Activated CD4-positive, alpha-beta T cell treated with anti-CD3 and anti-CD28 coated beads for 48 hours (primary cell): ENCODE measurements at places on chromosomes 2 and 18.

GRCh38 chr2:222545823-222546795 is 109.8 kb downstream of the FARSB start:
- no peak for DNase-seq

DNA sequence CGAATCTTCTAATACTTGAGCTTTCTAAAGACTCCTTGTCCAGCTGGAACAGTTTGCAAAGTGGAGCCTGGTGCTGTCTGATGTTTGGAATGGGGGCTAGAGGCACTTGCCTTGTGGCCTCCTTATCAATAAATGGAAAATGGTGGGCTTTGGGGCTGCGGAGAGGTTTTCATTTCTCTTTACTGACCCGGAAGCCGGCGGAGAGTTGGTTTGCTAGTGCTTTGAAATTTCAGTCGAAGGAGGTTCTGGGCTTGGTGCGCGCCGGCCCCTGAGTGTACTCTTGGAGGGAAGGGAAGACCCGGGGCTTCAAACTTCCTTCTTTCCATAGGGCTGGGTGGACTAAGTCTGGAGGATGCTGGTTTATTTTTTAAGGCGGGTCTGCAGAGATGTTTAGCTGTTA is 714 bp downstream of the RPIA start:
- peak; percentile 49 for DNase-seq

DNA sequence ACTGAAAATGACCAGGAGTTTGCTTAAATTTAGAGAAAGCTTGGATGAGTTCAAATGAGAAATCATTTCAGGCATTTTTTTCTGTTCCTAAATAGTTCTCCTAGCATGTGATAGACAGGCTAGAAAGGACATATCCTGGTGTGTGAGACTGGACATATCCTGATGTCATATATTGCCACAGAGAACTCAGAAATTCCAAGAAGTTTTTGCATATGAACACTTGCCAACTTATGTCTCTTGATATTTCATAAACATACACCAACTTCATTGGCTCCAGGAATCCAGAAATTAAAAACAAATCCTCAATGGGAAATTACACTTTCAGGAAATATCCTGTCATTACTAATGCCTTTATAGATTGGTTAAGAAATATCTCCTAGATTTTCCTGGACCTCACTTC is 2.9 kb upstream of the SERPINB4 start:
- no peak for DNase-seq

- no peak for DNase-seq
Measured at GRCh38 chr18:33616556-33616955, 38.5 kb downstream of the ASXL3 start.

DNA sequence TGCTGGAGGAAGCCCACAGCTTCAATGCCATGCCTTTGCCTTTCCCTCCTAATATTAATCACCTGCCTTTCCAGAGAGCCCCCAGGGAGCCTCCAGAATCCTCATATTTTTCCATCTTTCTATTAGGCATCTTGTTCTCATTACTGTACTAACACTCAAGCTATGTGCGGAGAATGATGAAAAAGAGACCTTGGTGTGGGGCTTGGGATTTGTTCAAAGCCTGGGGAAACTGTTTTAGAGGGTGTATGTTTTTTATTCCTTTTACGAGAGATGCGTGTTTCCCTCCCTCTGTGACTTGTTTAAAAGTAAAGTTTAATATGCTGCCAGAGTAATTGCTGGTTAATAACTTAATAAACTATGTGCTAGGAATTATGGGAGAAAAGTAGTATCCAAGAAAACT is 102.4 kb upstream of the ZFP36L2 start:
- no peak for DNase-seq

DNA sequence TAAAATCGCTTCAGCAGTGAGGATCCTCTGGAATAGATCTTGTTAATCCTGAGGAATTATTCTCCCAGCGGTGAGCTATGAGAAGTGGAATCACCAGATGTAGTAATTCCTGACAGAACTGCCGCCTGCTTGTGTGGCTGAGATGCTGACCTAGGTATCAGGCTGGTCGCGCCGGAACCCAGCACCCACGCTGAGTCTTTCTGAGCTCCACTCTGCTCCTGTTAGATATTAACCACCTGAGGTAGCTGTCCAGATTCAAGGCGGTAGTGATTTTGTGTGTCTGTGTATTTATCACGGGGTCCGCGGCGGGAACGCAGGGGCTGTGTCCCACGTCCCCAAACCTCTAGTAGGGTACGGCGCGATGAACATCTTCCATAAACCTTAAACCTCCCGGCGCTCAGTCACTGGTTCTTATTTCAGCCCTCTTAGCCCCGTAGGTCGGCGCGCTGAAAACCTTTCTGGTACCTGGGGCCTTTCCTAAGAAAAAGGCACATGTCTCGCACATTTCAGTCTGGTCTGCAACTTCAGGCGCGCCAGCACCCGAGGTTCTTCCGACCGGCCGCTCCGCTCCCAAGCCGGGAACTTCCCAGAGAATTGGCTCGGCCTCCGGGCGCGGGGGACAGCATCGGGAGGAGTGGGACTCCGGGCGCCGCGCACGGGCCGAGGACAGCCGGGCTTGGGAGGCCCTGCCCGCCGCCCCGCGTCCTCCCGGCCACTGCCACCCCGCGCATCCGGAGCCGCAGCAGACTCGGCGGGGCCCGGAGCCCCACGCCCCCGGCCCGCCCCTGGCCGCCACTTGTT is 542 bp upstream of the CNNM3 start:
- peak; percentile 43 for DNase-seq

DNA sequence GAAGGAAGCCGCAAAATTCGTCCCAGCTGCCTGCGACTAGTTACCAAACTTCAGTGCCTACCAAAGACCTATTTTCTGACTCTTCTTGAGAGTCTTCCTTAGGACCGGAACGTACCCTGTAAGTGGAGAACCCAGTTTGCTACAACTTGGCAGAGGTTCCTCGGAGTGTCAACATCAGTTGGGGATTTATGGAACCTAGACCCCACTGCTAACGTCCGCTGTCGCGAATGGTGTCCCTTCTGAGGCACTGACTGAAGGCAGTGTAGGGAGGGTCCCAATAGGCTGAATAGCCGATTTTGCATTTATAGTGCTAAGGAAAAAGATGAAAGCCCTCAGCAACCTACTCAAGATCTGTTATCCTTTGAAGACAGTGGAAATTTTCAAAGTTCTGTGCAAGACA is 568 bp upstream of the STK17B start:
- DNase-seq: no peak

DNA sequence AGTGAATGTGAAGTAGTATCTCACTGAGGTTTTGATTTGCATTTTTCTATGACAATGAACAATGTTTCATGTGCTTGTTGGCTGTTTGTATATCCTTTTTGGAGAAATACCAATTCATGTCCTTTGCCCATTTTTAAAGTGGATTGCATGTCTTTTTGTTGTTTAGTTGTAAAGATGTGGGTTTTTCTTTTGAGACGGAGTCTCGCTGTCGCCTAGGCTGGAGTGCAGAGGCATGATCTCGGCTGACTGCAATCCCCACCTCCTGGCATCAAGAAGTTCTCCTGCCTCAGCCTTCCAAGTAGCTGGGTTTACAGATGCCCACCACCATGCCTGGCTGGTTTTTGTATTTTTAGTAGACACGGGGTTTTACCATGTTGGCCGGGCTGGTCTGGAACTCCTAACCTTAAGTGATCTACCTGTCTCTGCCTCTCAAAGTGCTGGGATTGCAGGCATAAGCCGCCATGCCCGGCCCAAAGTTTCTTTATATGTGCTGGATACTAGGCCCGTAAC is 236.7 kb downstream of the MYCN start:
- no peak for DNase-seq

DNA sequence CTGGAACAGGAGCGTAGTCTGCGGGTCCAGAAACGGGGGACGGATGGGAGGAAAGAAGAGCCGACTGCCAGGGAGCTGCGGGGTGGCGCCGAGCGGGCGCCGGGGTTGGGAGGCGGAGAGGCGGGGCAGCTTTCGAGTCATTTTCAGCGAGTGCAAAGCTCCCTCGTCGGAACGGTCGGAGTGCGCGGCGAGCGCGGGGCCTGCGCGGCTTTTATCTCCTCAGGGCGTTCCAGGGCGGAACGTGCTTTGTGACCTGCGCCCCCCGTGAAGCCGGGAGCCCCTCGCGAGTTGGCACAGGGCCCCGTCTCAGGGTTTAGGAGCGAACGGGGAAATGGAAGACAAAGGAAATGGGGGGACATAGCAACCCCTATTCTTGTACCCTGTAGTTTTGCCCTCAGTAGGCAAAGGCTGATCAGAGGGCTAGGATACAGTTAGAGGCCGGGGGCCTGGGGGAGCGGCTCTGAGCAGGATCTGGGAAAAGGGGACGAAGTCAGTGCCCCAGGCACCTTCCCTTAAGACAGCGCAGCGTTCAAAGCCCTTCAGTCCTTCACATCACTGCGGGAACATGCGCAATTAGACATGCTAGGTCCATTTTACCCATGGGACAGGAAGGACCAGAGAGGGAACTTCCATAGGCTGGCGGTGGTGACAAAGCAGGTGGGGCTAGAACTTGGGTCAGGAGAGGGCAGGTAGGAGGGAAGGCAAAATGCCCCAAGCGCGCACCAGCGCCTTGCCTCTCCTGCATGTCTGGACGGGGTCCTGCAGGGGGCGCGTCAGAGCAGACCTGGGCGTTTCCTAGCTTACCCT is 60.1 kb upstream of the IL1RL1 start:
- peak; percentile 84 for DNase-seq

DNA sequence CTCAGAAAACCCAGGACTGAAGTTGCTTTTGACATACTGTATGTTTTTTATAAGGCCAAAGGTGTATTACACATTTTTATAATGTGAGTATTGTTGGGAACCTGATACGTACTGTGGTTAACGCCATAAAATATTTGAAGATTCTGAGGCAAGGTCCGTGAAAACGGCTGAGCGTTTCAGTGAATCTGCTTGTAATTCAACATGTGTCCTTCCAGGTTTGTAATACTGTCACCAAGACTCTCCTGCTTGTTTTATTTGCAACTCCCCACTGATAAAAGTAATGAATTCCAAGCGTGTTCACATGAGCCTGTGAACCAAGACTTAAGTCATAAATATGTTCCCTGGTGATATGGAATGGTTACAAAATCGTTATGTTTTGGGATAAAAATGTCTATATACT is 23.9 kb upstream of the FRZB start:
- no peak for DNase-seq

GRCh38 chr2:71831193-71831577 is 316.5 kb downstream of the CYP26B1 start:
- no peak for DNase-seq

- DNase-seq: no peak
Measured at GRCh38 chr18:65906621-65907034, 155.8 kb downstream of the CDH7 start.

DNA sequence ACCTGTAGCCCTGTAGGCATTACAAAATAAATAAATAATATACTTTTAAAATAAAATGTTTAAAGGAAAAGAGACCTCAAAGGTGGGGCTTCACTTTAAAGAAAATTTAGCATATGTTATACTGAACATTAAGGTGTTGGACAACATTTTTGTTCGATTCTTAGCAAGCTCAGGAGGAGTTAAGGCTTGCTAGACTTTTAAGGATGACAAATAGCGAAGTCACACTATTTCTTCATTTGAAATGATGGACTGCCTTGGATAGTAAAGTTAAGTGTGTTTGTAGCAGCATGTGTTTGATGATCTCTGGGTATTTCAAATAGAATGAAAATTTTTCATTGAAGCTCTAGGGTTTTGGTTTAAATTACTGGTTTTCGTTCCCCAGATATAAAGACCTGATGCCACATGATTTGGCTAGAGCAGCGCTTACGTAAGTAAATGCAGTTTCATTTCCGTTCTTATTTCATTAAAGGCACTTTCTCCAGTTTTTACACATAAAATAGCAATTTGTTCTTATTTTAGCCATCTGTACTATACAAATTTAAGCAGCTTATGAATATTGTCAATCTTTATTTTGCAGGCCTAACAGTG is 24.9 kb downstream of the HADHB start:
- no peak for DNase-seq

DNA sequence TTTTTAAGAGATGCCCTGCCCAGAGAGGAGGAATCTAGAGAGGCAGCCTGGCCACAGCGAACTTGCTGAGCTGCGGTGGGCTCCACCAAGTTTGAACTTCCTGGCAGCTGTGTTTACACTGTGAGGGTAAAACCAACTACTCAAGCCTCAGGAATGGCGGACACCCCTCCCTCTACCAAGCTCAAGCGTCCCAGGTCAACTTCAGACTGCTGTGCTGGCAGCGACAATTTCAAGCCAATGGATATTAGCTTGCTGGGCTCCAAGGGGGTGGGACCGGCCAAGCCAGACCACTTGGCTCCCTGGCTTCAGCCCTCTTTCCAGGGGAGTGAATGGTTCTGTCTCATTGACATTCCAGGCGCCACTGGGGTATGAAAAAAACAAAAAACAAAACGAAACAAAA is 289.4 kb downstream of the KCNS3 start:
- no peak for DNase-seq

- no peak for DNase-seq
Measured at GRCh38 chr2:62142054-62142453, 53.9 kb upstream of the B3GNT2 start.

DNA sequence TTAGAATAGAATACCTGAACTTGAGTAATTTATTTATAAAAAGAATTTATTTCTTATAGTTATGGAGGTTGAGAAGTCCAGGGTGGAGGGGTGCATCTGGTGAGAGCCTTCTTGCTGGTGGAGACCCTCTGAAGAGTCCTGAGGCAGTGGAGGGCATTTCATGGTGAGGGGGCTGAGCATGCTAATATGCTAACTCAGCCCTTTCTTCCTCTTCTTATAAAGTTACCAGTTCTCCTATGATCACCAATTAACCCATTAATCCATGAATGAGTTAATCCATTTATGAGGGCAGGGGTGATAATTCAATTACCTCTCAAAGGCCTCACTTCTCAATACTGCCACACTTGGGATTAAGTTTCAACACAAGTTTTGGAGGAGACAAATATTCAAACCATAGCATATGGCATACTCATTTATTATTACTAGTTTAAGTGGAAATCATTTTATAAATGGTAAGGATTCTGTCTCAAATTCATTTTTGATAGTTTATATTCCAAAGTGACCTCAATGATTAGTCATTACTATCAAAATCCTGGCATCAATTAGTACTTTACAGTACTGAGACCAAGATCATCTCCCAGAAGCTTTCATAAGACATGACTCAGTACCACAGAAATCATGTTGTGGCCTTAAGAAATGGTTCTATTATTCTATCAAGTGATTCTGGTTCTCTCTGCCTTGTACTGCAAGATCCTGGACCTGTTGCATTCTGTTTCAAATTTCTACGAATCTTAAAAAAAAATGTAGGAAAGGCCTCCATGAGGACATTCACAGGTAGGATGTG is 5.5 kb downstream of the ZNF396 start:
- DNase-seq: no peak

GRCh38 chr2:134718817-134719814 is at the start of gene TMEM163:
TSS of gene TMEM163 (minus strand) at chr2:134719000.
- peak; percentile 21 for DNase-seq

DNA sequence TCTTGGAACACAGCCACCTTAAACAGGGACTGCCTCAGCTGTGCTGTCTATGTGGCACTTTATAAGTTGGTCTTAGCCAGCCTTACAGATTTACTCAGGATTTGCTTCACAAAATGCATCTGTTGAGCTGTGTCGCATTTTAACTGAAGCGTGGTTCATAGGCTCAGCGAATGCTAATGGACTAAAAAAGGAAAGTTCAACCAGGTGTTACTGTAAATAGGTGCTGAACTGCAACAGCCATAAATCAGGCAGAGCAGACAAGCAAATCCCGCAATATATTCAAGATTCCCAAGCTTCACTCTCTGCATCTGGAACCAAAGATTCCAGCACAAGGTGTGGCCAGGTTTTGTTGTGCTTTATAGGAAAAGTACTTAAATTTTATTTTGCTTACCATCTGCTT is 130.0 kb downstream of the EPHA4 start:
- DNase-seq: no peak
